ENCODE measurements at places on chromosomes 6 and 20.

GRCh38 chr20:48832405-48832730, 4.6 kb upstream of the PREX1 start:
- no peaks in the 10 kb centered on the region for H3K27me3 ChIP-seq
- no peak overlapping the region for H3K4me3 ChIP-seq
- DNase-seq: no peak
- H3K4me1 ChIP-seq: peaks cover 4% of the 10 kb centered on the region
- no peak overlapping the region for H3K27ac ChIP-seq

- no peak overlapping the region for H3K27ac ChIP-seq
- no peaks in the 10 kb centered on the region for H3K27me3 ChIP-seq
Observed at GRCh38 chr6:7176208-7176607, 68.4 kb downstream of the RREB1 start.

- no peak overlapping the region for H3K4me3 ChIP-seq
- no peaks in the 10 kb centered on the region for H3K27me3 ChIP-seq
- H3K4me1 ChIP-seq: no peaks in the 10 kb centered on the region
- H3K27ac ChIP-seq: no peak overlapping the region
- no peaks in the 10 kb centered on the region for H3K36me3 ChIP-seq
Observed at GRCh38 chr6:2259002-2259494, 13.6 kb upstream of the GMDS start.

DNA sequence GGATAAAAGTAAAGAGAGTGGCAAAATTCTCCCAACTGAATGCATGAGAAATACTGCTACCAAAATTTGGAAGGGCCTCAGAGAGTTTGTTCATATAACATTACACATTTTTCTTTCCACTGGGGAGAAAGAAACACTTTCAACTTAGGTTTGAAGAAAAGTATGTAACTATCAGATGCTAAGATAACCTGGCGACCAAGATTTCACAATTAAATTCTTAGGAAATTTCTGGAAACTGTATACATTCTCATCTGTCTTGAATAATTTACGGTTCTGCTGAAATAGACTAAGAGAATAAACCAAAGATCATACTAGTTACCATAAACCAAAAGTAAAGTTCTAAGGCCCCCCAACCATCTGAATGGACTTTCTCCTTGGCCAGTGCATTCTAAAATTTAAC, 413.0 kb upstream of the RUNX2 start:
- no peak for DNase-seq
- H3K27ac ChIP-seq: no peak overlapping the region
- H3K4me3 ChIP-seq: no peak overlapping the region
- H3K27me3 ChIP-seq: no peaks in the 10 kb centered on the region
- H3K36me3 ChIP-seq: no peaks in the 10 kb centered on the region

GRCh38 chr20:19260412-19261090, 48.1 kb downstream of the SLC24A3 start:
- no peaks in the 10 kb centered on the region for H3K36me3 ChIP-seq
- no peak overlapping the region for H3K4me3 ChIP-seq
- DNase-seq: no peak
- no peak overlapping the region for H3K27ac ChIP-seq

Data from CD4-positive, alpha-beta memory T cell (primary cell).